ENCODE measurements at places on chromosomes 5 and 9.

GRCh38 chr5:127031863-127032232 is 1.5 kb upstream of the MARCHF3 start:
- DNase-seq: no peak

DNA sequence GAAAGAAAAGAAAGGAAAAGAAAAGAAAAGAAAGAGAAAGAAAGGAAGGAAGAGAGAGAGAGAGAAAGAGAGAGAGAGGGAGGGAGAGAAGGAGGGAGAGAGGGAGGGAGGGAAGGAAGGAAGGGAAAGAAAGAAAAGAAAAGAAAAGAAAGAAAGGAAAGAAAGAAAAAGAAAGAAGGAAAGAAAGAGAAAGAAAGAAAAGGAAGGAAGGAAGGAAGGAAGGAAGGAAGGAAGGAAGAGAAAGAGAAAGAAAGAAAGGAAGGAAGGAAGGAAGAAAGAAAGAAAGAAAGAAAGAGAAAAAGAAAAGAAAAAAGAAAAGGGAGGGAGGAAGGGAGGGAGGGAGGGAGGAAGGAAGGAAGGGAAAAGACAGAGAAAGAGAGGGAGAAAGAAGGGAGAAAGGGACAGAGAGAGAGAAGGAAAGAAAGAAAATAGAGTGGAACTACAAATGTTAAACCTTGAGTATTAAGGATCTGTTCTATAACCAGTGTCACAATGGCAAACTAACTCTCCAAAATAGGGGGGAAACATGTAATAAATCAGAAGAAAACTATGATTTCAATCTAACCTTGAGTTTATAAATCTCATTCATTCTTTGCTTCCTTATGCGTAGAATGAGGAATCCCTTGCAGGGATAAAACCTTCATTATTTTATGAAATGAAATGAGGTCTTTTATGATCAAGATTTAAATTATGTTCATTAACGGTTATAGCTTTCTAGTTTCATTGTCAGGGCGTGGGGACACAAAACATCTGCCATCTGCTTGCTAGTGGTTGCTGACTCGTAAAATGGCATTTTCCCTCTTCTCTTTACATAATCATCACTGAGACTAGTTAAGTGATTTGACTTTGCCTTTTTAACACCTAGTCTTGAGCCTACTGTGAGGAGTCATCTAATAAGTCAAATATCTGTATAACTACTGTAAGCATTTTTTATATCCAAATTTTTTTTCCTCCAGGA is 40.7 kb upstream of the RAD23B start:
- no peak for DNase-seq

- DNase-seq: no peak
Observed at GRCh38 chr9:126377536-126377935, 50.9 kb downstream of the MVB12B start.

- no peak for DNase-seq
Observed at GRCh38 chr5:31781772-31782171, 142.8 kb downstream of the PDZD2 start.

DNA sequence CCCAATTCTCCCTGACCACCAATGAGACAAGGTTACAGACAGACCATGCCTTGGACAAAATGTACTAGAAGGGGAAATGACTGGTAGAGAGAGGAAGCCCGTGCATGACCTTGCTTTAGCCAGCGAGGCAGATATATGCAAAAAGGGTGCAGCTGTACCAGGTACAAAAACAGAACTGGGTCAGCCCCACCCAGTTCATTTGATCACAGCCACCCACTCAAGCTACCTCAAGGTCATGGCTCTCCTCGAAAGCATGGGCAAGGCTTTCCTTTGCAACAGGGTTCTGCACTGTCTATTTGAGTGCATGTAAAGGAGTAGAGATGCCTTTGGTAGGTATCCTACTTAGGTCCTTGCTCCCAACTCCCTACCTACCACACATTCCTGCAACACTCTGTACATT is 33.3 kb downstream of the TLE1 start:
- no peak for DNase-seq

- DNase-seq: no peak
Observed at GRCh38 chr9:111897601-111898137, 1.1 kb downstream of the UGCG start.

Data from skeletal muscle cell (primary cell).